EL (cell line): ENCODE measurements at places on chromosomes 6 and 20.
A peak's percentile ranks its signal among the peaks of the same experiment; 100 is the strongest.

- no peak for DNase-seq
Measured at GRCh38 chr6:82740072-82740471, 325.6 kb downstream of the UBE3D start.

DNA sequence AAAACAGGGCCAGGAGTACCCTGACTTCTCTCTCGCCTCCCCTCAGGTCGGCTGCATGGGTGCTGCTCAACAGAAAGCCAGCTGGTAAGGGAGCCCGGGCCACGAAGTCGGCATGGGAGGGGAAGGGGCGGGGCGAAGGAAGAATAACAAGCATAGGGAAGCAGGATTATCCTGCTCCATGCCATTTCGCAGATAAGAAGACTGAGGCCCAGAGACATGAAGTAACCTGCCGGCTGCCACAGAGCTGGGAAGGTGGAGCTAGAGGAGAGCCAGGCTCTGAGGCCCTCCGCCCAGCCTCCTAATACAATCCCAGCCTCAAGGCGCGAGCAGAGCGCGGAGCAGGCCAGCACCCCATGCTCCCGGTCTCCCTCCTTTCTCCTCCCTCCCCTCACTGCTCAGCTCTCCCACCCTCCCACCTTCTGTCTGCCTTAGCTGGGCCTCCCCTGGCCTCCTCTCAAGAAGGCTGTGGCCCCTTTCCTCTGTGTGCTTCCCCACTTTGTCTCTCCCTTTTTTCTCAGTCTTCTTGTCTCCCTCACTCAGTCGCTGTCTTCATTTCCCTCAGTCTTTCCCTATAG is 13.2 kb upstream of the HMGA1 start:
- DNase-seq, result no peak

DNA sequence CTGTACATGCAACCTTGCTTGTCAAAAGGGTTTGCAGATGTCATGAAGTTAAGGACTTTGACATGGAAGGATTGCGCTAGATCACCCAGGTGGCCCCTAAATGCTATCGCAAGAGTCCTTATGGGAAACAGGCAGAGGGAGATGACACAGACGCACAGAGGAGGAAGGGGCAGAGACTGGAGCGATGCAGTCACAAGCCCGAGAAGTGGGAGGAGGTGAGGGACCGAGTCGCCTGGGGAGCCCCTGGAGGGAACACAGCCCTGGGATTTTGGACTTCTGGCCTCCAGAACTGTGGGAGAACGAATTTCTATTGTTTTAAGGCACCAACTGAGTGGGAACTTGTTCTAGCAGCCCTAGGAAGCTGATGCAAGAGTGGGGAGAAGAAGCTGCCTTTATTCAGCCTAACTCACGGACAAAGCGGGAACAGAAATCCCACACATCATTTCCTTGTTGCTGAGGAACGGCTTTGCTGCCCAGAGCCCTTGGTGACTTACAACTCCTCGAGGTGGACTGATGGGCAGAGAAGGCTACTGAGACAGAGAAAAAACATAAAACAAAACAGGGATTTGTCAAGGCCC is 434.0 kb downstream of the PREX1 start:
- no peak for DNase-seq

DNA sequence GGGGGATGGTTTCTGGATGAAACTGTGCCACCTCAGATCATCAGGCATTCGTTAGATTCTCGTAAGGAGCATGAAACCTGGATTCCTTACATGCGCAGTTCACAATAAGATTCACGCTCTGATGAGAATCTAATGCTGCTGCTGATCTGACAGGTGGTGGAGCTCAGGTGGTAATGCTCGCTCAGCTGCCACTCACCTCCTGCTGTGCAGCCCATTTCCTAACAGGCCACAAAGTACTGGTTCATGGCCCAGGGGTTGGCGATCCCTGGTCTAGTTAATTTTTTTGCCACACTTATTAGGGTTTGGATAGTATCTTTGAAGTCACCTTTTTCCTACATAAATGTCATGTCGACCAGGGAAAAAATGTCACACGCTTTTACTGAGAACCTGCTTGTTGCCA is 96.8 kb upstream of the MLIP start:
- no peak for DNase-seq

GRCh38 chr6:139115989-139116758 is 18.7 kb upstream of the HECA start:
- no peak for DNase-seq

GRCh38 chr6:151784441-151785214 is 22.9 kb upstream of the ESR1 start:
- DNase-seq, result no peak

GRCh38 chr6:88380083-88380482 is 213.9 kb upstream of the CNR1 start:
- DNase-seq, result peak; percentile 90

DNA sequence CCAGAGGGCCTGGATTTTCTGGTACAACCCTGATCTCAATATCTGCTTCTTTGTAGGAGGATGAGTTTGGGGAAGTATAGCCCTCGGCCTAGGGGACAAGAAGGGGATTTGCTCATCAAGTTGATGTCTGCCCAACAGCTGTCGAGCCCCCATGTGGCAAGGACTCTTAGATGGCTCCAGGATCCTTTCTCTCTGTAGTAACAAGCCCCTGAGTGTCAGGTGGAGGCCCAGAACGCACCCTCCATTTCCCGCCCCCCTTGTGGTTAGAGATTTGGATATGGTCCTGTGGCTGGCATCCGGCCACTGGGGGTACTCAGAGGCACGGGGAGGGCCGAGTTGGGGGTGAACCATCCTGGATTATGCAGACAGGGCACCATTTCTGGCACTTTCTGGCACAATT is 50.1 kb downstream of the CTCFL start:
- no peak for DNase-seq

GRCh38 chr20:1747953-1748577 is 90.5 kb upstream of the SIRPG start:
- DNase-seq, result no peak

DNA sequence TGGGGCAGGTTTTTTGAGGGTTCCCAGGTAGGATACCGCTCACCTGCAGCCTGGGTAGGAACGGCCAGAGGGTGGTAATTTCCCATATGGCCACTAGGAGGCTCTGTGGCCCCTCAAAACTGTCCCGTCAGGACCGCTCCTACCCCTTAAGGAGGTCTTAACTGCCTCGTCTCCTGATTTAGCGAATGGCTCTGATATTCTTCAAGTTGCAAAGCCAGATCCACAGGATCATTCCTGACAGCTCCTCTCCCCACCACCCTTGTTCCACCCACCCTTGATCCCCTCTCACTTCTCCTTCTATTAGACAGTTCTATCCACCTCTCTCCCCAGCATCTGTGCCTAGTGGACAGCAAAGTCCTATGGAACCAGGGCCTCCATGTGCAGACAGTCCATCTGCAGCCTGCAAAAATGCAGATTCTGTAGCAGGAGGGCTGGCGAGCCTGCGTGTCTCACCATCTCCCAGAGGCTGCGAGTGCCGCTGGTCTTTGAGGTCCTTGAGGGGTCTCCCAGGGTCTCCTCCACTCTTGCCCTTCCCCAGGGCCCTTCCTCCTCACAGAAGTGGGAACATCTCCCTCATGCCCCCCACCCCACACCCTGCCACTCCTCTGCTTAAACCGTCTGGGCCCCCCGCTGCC is 34.3 kb upstream of the ZBP1 start:
- peak; percentile 36 for DNase-seq

GRCh38 chr20:2476742-2477615 is 6.4 kb upstream of the SNRPB start:
- no peak for DNase-seq

DNA sequence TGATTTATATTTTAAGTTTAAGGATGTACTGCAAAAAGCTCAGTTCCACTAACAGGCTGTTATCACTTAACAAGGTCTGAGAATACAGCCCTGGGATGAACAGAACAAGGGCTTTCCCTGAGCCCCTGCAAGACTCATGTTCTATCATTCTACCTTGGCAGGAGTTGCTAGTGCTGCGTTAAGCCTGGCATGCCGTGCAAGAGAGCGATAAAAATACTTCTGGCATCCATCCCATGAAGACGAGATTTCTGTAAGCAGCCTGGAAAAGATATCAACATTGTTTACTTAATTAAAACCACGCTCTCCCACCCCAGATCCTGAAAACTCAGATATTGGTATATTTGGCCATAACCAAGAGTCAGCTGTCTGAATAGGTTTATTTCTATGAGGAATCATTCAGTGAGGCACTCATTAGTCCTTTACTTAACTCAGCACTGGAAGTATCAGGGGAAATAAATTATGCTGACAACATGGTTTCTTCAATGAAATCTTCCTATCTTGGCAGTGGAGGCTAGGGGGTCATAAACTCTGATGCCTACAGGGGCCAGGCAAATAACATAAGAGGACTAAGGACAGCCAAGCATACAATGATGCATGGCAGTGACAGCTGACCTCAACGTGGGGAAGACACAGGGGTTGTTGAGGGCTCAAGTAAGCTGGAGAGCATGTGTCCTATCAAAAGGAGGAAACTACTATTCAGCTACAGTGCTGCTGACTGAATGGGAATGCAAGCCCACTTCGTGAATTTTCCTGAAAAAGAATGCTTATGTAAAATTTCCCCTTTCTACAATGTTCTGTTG is 37.6 kb upstream of the LYRM2 start:
- DNase-seq, result no peak

DNA sequence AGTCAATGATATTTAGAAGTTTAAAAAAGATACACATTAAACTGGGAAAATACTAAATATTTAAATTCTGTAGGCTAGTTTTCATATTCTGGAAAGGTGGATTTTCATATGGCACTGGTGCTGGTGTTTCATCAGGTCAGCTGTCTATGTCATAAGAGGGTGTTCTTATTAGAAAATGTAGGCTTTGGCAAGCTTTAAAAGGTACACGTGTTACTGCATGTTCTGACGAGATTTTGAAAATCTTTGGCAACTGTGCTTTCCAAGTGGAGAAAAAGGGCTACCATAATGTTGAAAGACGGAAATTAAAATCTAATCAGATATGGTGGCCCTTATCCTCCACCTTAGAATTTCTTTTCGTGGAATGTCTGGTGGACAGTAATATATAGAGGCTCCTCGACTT is 30.0 kb downstream of the SLC22A3 start:
- no peak for DNase-seq

GRCh38 chr6:144335914-144336313 is 50.8 kb downstream of the UTRN start:
- peak; percentile 34 for DNase-seq

- DNase-seq, result peak; percentile 49
Measured at GRCh38 chr6:151018046-151018445, 152.5 kb downstream of the MTHFD1L start.

DNA sequence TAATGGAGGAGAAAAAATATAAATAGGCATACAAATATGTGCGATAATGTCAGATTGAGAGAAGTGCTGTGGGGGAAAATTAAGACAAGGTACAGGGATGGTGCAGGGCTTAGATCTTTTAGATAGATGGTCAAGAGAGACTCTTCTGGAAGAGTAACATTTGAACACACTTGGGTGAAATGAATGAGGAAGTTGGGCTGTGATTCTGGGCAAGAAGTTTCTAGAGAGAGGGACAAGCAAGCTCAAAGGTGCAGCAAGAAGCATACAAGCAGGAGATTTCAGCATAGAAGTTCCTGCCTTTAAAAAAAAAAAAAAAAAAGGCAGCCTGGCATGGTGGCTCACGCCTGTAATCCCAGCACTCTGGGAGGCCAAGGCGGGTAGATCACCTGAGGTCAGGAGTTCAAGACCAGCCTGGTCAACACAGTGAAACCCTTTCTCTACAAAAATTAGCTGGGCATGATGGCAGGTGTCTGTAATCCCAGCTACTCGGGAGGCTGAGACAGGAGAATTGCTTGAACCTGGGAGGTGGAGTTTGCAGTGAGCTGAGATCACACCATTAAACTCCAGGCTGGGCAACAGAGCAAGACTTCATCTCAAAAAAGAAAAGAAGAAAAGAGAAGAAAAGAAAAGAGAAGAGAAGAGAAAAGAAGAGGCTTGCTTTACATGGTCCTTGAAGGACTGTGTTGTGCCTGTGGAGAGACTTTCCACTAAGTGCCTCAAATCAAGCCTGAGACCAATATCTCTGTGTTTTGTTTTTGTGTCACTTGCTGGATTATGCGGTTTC is 9.7 kb upstream of the CD83 start:
- no peak for DNase-seq

DNA sequence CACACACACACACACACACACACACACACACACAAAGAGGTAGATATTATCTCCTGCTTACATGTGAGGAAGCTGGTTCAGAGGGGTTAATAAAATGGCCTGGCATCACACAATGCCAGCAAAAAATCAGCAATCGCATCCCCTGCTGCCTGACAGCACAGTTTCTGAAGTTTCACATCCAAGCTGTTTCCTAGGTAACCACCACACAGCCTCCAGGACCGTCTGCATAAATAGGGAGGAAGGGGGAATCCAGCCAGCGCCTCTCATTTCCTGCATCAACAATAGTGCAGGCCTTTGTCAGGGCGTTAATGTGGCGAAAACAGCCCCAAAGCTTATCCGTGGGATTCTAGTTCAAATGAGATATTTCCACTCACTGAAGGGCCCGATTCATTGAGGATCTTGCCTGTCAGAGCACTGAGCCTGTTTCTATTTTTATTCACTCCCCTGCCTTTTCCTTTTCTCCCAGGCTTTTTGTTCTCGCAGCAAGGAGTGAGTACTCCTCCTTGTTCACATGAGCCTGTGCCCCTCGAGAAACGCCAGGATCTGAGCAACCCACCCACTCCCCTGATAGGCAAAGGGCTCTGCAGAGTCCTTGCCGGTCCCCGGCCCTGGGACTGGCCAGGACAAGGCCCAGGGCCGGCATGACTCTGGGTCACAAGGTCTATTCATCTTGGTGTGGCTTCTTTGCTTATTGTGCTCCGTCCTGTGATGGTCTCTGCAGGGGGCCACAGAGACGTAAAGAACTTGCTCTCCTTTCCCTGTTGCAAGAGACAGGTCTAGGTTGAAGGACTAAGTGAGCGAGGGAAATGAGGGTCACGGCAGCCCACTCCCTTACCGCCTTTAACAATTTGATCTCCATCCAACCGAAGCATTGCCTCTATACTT is 32.7 kb downstream of the TUBB2B start:
- no peak for DNase-seq
